ENCODE measurements at places on chromosomes 11 and 22. TPM values are rescaled to one million over a fixed set of nuclear protein-coding genes. Genes with fewer than 3 reads are reported as not detected.

The VPREB1 gene
- not detected for total RNA-seq

The KCTD14 gene
- total RNA-seq, result 0.45 TPM

The OVCH2 gene
- total RNA-seq, result not detected

The UBE2L6 gene
- total RNA-seq, result 241 TPM

Data from T-helper 2 cell treated with Interferon-gamma antibody and Interleukin-4, amounts not matched to agents 100 ng/mL and 5 ng/mL, for 36 hours (primary cell).